GM23338 (cell line): ENCODE measurements at places on chromosomes 16 and 17.

DNA sequence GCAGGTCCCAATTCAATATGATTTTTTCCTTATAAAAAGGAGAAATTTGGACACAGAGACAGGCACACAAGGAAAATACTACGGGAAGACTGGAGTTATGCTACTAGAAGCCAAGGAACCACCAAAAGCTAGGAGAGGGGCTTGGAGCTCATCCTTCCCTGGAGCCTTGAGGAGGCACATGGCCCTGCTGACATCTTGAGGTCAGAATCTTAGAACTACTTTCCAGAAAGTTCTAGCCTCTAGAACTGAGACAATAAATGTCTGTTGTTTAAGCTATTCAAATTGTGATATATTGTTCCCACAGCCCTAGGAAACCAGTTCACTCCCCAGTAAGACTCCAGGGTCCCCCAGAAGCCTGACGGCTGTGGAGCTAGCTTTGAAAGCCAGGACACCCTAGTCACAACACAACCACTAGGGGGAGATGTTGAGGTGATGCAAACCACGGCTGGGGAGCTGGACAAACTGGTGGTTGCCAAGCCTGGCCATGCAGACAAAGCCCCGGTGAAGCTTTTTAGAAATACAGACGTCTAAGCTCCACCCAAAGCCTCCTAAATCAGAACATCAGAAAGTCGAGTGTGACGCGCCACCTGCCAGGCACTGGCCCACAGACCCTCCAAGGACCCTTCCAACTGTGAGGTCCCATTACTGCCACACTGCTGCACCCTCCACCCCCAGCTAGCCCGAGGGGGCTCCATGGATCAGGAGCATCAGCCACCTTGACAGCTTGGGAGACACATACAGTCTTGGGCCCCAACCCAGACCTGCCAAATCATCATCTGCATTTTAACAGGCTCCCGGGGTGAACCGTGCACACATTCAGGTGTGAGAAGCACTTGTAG, 106.4 kb downstream of the SLC39A11 start:
- peak; percentile 93 for DNase-seq

DNA sequence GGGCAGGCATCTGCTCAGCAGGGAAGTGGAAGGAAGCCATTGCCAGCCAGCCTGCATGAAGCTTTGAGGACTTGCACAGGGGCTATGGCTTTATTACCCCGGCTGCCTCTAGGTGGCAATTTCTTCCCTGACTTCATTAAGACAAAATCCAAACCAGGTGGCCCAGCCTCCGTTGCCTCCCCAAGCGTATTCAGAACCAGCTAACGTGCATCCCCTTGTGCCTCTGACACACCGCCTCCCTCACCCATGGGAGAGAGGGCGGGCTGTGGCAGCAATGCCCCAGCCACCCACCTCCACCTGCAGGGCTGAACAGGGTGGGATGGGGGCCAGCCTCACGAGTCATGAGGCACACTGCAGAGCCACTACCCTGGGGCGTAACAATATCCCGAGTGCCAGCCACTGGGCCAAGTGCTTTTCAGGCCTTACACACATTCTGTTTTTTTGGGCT, 6.8 kb downstream of the KIFC3 start:
- peak; percentile 86 for DNase-seq

- peak; percentile 66 for DNase-seq
Observed at GRCh38 chr16:56332464-56333079, 92.8 kb downstream of the AMFR start.

DNA sequence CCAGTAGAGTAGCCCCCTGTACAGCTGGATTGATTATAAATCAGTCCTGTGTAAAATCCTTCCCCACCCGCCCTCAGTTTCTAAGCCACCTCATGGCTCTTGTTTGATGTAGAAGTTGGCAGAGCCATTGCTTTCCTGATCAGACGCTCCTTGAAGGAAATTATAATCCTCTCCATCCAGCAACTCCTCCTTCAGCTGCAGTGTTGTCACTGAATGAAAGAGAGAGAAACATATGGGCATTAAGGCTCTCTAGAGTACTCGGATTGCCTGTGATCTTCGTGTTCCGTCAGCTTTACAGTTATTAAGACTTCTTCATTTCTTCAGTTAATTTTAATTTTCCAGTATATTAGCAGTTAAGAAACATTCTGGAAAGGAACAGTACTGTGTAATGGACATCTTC, 14.3 kb downstream of the NME2 start:
- no peak for DNase-seq

GRCh38 chr17:65892912-65893377, 299.0 kb downstream of the CEP112 start:
- DNase-seq = no peak

DNA sequence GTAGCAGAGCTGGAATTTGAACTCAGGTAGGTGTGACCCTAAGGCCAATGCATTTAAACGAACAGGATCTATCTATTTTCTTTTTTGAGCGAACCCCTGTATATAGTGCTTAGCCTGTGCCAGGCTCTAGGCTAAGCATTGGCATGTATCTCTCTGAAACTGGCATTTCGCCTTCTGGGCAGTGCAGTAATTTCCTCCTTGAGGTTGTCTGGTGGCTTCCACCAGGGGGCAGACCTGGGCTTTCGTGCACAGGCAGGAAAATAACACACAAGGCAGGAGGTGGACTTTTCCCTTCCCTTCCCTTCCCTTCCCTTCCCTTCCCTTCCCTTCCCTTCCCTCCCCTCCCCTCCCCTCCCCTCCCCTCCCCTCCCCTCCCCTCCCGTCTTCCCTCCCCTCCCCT, 34.4 kb upstream of the PRKCB start:
- DNase-seq = peak; percentile 87

DNA sequence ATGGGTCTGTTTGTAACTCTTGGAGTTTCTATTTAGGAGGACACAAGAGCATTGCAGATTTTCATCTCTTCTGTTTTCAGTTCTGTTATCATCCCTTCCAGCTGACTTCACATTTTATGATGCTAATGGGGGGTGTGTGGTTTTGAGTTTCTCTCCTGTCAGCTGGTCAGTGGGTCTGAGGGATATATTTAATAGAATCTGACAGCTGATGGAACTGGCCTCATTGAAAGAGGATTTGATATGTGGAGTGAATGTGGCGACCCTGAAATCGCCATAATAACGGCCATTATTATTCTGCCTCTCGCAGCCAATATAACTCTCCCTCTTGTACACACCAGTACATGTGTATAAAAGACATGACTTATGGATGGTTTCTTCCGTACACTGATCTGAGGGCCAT, 128.1 kb downstream of the SALL1 start:
- no peak for DNase-seq

GRCh38 chr17:82333279-82334171, at the start of gene SECTM1:
TSS of gene SECTM1 (minus strand) at chr17:82333766. CDS start at chr17:82327240, 6,526 bp downstream.
- peak; percentile 71 for DNase-seq

GRCh38 chr16:57371494-57372371, 557 bp upstream of the CX3CL1 start:
- DNase-seq = no peak

GRCh38 chr16:2086106-2086742, 38.4 kb downstream of the TSC2 start:
- DNase-seq = no peak
